Activated naive CD4-positive, alpha-beta T cell treated with anti-CD3 and anti-CD28 coated beads for 36 hours (primary cell): ENCODE measurements at places on chromosomes 13 and 19. TPM values are rescaled to one million over a fixed set of nuclear protein-coding genes. Genes with fewer than 3 reads are reported as not detected.

Gene SCGB2B2
- 0.50 TPM for total RNA-seq

Gene ARHGAP33
- total RNA-seq: 49.5 TPM

Gene EFNA2
- not detected for total RNA-seq

Gene NFIX
- 6.4 TPM for total RNA-seq

Gene ZNF568
- total RNA-seq: 6.3 TPM

Gene BAX
- total RNA-seq: 267 TPM

Gene SLC6A16
- total RNA-seq: 0.98 TPM

Gene CLPTM1
- total RNA-seq: 32.4 TPM

Gene PRODH2
- total RNA-seq: not detected

Gene FCAR
- total RNA-seq: not detected

Gene HOMER3
- total RNA-seq: not detected

Gene ZNF473
- total RNA-seq: 13.6 TPM

Gene KIR2DL1
- total RNA-seq: not detected

Gene KLK15
- total RNA-seq: not detected
